ENCODE measurements at places on chromosomes 16 and 17.

- DNase-seq, result no peak
Measured at GRCh38 chr17:7884581-7885366, 3.8 kb upstream of the CHD3 start.

GRCh38 chr17:73616873-73617404 lies 27.3 kb downstream of the SDK2 start:
- DNase-seq, result no peak

DNA sequence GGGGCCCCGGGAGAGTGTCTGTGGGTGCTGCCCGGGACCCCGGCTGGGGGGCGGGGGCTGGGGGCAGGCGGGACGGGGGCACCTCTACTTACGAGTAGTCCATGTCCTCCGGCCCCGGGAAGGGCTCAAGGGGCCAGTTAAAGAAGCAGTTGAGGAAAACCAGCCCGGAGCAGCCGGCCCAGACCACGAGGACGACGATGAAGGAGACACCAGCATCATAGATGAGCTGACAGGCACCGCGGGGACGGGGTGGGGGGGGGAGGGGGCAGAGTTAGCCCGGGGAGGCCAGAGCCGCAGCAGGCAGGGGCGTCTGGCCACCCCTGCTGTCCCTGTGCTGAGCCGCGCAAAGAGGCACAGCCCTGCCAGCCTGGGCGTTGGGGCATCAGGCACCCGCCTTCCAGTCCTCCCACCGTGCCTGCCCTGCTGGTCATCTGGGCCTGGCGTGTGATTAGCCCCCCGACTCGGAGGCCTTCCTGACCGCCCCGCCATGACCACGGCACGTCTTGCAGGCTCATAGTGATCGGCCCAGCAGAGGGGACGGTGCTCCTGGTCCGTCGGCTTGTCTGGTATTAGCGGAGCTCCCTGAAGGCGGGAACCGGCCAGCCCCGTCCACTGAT lies 29.0 kb upstream of the PITPNA start:
- no peak for DNase-seq

DNA sequence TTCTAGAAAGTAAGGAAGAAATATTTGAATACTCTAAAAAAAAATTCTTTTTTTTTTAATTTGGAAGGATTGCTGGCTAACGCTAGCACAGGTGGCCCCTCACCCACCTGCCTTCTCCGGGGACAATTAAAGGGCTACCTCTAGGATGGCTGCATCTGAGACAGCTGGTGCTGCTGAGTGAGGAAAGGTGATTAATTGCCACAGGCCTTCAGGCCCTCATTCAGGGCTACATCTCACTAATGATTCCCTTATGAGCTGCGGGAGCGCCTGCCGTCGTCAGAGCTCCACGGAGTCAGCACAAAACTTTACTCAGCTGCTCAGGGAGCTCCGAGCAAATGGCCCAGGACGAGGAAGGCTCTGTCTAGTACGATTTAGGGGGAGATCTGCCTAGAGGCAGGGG lies 27.0 kb upstream of the AKTIP start:
- DNase-seq, result no peak

- DNase-seq, result no peak
Measured at GRCh38 chr16:30114411-30114810, 1.1 kb upstream of the GDPD3 start.

GRCh38 chr16:11064851-11065250 lies 120.5 kb downstream of the CLEC16A start:
- no peak for DNase-seq

DNA sequence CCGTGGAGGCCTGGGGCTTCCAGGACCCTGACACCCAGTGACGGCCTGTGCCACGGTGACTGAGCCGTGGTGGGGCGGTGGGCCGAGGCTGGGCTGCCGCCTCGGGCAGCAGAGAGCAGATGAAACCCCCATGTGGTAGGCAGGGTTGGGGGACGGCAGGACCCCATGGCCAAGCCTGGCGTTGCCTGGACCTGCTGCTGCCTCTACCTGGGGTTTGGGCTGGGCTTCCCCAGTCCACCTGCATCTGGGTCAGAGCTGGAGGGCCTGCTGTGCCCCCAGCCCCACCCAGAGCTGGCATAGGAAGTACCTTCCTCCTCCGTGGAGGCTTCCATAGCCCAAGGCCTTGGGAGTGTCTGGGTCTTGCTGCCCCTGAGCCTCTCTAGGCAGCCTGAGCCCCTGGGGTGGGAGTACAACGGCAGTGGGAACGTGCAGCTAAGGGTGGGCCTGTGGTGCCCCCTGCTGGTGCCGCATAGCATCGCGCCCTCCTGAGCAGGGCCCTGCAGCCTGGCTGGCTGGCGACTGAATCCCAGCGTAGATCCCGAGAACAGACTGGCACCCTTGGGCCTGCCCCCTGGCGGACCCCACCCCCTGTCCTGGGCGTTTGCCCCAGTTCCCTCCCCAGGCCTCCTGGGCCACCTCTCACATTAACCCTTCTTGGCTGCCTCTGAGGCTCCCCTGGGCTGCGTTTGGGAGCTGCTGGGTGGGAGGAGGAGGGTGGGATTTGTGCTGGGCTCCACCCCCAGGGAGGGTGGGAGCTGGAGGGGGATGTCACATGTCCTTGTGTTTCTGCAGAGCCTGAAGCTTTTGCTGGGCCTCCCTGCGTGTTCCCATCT lies 12.6 kb upstream of the ATP6V0C start:
- peak; percentile 49 for DNase-seq

- DNase-seq, result no peak
Measured at GRCh38 chr17:9811537-9811936, 10.3 kb downstream of the GSG1L2 start.

DNA sequence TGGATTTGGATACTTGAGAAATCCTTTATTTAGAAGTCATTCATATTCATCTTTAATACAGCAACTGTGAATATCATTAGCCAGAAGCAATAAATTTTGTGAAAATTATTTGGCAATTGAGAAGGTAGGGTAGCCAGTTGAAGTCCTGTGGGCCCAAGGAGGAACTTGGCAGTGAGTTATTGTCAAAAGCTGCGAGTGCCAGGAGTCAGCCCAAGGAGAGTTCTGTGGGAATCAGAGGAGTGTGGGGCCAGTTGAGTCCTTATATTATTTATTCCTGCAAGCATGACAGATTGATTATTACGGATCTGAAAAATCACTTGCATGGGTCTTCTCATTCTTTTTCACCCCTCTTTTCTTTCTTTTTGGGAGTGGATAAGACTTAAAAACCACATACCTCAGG lies 38.3 kb downstream of the PRKCA start:
- DNase-seq, result no peak

GRCh38 chr16:66093191-66093590 lies 273.3 kb upstream of the CDH5 start:
- no peak for DNase-seq

DNA sequence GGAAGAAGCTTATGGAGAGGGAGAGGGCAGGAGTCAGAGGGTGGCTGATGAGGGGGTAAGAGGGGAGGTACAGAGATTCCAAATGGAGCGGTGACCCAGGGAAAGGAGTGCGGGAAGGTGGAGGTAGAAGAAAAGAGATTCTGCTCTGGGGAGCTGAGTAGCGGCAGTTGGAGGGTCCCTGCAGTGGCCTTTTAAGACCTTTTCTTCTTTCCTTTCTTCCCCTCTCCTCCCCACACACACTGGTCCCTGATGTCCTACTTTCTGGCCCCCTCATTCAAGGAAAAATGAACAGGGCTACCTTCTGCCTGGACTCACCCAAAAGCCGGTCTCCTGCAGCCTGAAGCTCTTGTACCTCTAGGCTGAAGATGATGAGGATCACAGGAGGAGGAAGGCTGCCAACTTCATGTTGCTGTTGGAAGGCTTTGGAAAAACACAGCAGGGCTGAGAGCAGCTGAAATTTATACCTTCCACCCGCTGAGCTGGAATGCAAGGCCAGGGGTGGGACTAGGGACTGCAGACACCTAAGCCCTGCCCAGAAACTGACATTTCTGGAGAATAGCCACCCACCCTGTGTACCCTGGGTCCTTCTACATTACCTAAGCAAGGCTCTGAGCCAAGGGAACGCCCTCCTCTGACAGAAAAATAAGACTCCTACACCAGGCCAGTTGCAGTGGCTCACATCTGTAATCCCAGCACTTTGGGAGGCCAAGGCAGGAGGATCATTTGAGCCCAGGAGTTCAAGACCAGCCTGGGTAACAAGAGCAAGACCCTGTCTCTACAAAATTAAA lies 9.4 kb upstream of the HEATR6 start:
- no peak for DNase-seq

- no peak for DNase-seq
Measured at GRCh38 chr17:55086635-55087058, 118.1 kb downstream of the STXBP4 start.

DNA sequence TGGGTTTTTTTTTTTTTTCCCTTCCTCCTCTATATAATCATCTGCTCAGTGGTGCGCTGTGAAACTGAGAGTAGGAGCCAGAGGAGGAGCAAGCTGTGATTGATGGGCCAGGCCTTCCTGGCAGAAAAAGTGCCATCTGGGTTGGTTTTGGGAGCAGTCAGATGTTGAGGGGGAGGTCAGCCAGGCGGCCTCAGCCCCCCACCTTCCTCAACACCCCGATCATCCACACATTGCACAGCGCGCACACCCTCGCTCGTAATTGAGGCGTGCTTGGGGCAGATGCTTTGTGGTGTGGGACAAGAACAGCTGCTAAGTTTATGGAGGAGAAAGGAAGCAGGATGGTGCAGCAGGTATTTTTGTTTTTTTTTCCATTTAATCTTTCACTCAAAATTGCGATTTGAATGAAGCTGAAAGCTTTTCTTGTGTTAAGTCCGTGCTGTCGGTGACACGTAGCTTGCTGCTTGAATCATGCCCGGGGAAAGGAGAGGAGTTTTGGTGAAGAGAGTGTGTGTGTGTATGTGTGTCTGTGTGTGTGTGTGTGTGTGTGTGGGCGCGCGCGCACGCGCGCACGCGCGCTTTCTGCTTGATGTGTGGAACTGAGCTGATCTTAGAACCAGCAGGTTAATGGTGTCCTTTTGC lies 177.4 kb downstream of the RBFOX1 start:
- DNase-seq, result no peak

GRCh38 chr17:29495011-29495410 lies 71.8 kb downstream of the ABHD15 start:
- DNase-seq, result no peak

DNA sequence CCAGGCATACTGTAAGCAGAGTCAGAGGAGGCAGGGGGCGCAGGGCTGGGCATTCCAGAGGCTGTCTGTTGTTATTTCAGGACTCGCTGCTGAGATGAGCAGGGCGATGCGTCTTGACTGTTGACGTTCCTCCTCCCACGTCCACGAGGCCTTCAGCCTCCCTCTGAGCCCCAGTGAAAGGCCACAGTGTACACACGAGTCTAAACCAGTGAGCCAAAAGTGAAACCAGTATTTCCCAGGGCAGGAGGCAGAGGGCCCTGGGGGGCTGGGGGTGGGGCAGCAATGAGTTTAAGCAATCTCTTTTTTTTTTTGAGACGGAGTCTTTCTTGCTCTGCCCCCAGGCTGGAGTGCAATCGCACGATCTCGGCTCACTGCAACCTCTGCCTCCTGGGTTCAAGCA lies 21.5 kb downstream of the SMTNL2 start:
- DNase-seq, result no peak

- no peak for DNase-seq
Measured at GRCh38 chr16:75555213-75555706, 792 bp downstream of the TMEM231 start.

DNA sequence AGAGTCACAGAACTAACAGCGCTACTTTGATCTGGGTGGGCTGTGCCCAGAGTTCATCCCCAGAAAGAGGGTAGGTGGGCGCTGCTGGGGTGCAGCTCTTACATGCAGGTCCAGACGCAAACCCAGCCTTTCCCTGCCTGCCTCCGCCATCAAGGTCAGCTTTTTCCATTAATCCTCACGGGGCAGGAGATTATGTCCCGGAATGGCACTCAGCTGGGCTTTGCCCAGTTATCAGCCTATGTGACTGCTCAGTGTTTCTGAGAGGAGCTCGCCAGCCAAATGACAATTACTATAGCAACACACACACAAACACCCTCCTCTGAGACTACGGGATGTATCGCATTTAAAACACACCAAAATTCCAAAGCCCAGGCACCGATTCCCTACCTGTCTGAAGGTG lies 20.1 kb downstream of the GLYR1 start:
- DNase-seq, result no peak

DNA sequence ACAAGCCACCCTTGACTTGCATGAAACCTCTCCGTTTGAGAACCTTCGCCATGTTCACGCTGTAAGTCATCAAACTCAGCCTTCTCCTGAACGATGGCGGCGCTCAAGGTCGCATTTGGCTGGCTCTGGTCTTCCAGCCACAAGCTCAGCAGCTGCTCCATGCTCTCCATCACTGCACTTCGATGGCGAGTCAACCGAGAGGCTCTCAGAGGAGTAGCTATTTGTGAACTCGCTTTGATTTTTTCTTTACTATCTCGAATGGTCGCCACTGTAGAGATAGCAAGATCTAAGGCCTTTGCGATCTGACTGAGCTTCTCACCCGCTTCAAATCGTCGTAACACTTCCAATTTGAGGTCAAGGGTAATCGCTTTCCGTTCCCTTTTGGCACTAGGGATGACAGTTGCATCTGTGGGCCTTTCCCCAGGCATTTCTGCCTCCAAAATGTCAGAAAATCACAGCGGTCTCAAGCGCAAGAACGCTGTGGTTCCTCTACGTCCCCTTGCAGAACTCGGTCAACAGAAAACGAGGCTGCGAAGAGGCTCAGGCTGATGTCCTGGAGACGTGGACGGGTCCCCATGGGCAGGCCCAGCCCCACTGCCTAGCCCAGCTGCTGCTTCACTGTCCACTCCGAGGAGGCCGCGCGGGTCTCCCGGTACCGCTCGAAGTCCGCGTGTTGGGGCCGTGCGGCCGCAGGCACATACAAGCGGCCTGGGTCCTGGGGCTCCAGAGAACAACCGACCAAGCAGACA lies 23.1 kb downstream of the DEF8 start:
- DNase-seq, result no peak

DNA sequence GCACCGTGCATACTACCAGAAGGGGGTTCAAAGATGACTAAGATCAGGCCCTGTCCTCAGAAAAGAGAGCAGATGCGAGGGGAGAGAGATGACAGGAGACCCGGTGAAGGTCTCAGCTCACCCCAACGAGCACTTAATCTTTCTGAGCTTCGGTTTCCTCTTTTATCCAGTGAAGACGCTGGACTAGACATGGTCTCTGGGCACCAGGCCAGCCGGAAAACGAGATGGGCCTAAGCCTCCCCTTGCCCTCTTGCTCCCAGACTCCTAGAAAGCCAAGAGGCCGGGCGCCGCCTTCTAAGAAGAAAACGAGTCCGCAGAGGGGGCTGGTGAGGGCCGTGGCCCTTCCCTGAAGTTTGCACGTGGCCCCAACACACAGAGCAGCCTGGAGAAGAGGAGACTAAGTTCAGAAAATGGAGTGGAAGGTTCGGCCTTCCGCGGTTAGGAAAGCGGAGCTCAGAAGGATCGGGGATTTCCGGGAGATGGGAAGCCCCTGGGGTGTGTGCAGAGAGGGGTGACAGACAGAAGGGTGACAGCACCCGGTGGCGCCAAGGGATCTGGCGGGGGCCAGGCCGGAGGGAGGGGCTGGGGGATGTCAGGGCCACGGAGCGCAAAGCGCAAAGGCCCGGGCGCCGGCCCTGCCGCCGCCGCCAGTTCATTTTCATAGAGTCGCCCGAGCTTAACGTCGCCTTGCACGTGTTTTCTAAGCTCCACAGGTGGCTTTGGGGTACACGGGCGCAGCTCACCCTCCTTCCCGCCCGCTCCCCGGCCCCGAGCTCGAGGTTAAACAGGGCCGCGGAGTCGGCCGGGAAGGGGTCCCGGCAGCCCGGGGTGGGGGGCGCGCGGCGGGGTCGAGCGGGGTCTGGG lies 42.1 kb upstream of the BHLHA9 start:
- no peak for DNase-seq

- no peak for DNase-seq
Measured at GRCh38 chr16:82328881-82329469, 159.0 kb upstream of the MPHOSPH6 start.

- no peak for DNase-seq
Measured at GRCh38 chr17:266701-267667, 85.5 kb upstream of the DOC2B start.
